HFFc6 (cell line): ENCODE measurements at places on chromosomes 3 and 15. TPM values are rescaled to one million over a fixed set of nuclear protein-coding genes. Genes with fewer than 3 reads are reported as not detected.

DNA sequence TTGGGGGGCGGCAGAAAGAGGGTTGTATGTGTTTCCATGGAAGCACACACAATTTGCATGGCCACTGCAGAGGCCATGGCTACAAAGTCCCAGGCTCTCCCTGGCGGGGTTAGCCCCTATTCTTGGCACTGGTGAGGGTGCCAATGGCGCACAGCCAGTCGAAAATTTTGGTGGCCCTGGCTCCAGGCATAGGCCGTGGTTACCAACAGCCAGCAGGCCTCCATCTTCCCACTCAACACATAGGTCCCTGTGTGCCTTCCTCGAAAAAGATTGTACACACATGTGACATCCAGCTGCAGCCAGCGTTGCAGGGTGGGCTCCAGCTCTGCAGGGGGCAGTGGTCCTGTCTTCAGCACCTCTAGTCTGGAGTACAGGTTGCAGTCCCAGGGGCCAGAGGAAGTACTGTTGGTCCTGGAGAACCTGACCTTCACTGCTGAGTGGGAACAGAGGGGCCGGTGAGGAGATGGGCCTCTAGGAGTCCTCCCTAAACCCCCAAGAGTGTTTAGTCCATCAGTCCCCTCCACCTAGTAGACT lies 7.1 kb downstream of the P4HTM start:
- H3K4me3 ChIP-seq = no peak overlapping the region
- peaks cover 14% of the 10 kb centered on the region for H3K4me1 ChIP-seq
- no peak for DNase-seq
- H3K27ac ChIP-seq = no peak overlapping the region
- H3K27me3 ChIP-seq = no peaks in the 10 kb centered on the region; the same call in 1 of the 2 replicates

GRCh38 chr3:95044101-95044500 lies 981.2 kb downstream of the NSUN3 start:
- H3K36me3 ChIP-seq = peaks cover 5% of the 10 kb centered on the region; the same call in 1 of the 2 replicates
- H3K4me3 ChIP-seq = no peak overlapping the region
- DNase-seq = no peak
- no peaks in the 10 kb centered on the region for H3K4me1 ChIP-seq

DNA sequence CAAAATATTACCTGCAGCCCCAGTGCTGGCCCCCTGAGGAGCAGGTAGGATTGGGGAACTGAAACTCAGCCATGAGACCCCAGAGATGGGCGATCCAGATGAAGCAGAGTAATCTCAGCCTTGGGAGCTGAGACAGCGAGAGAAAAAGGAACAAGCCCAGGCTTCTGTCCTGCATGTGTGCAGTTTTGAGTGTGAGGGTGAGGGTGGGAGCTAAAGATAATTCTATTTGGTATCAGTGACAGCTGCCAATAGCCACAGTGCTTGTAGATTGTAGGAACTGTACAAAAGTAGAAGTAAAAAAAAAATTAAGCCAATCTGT lies 5.9 kb downstream of the ATP8B4 start:
- peaks cover 3% of the 10 kb centered on the region; the same call in 1 of the 2 replicates for H3K27me3 ChIP-seq
- peaks cover 18% of the 10 kb centered on the region for H3K4me1 ChIP-seq
- H3K4me3 ChIP-seq = no peak overlapping the region
- H3K36me3 ChIP-seq = no peaks in the 10 kb centered on the region
- no peak overlapping the region for H3K27ac ChIP-seq

The EFHB gene
- 0.27 to 1.2 TPM (median 0.96 TPM) in 3 replicates for total RNA-seq

The MEGF11 gene
- total RNA-seq = not detected in 3 replicates
